ENCODE measurements at places on chromosomes 2 and 18. TPM values are rescaled to one million over a fixed set of nuclear protein-coding genes. Genes with fewer than 3 reads are reported as not detected.

Gene OSBPL6
- 6.8 TPM for total RNA-seq

Gene OR6B2
- total RNA-seq = not detected

Gene ASIC4
- 0.05 TPM for total RNA-seq

Gene MBOAT2
- 84.1 TPM for total RNA-seq

Gene APOB
- total RNA-seq = 0.01 TPM

Gene CUL3
- 74.7 TPM for total RNA-seq

Gene ITGB6
- 1.2 TPM for total RNA-seq

Gene ERICH2
- not detected for total RNA-seq

Gene PLEKHM3
- total RNA-seq = 2.0 TPM

Gene CFAP210
- 0.77 TPM for total RNA-seq

Gene HEATR5B
- total RNA-seq = 4.8 TPM

Gene CCDC102B
- total RNA-seq = 0.20 TPM

Gene POTEI
- total RNA-seq = not detected

Gene RNF144A
- total RNA-seq = 10.4 TPM

Gene TMEM198
- 0.80 TPM for total RNA-seq

Gene SEPTIN10
- 46.0 TPM for total RNA-seq

Gene SERPINB11
- not detected for total RNA-seq

Gene TM4SF20
- 8.7 TPM for total RNA-seq

Gene MORN2
- 48.2 TPM for total RNA-seq

Gene RAB27B
- 11.2 TPM for total RNA-seq

Gene TMEM247
- total RNA-seq = not detected

Gene DYNAP
- total RNA-seq = not detected

Gene SPDYA
- total RNA-seq = 0.25 TPM

Gene ARL4C
- total RNA-seq = 37.3 TPM

Gene DSC2
- total RNA-seq = 1.0 TPM

Gene GAD1
- total RNA-seq = 0.13 TPM

Gene GCKR
- 0.13 TPM for total RNA-seq

Gene TUBA3E
- 6.3 TPM for total RNA-seq

Gene DLX1
- 2.8 TPM for total RNA-seq

Gene ZNF516
- 6.8 TPM for total RNA-seq

Gene FBXO48
- 0.60 TPM for total RNA-seq

Gene PLGLB1
- total RNA-seq = 0.66 TPM

Gene SATB2
- total RNA-seq = 3.9 TPM

Gene MERTK
- total RNA-seq = 3.1 TPM
